ENCODE measurements at places on chromosomes 12 and 14.

DNA sequence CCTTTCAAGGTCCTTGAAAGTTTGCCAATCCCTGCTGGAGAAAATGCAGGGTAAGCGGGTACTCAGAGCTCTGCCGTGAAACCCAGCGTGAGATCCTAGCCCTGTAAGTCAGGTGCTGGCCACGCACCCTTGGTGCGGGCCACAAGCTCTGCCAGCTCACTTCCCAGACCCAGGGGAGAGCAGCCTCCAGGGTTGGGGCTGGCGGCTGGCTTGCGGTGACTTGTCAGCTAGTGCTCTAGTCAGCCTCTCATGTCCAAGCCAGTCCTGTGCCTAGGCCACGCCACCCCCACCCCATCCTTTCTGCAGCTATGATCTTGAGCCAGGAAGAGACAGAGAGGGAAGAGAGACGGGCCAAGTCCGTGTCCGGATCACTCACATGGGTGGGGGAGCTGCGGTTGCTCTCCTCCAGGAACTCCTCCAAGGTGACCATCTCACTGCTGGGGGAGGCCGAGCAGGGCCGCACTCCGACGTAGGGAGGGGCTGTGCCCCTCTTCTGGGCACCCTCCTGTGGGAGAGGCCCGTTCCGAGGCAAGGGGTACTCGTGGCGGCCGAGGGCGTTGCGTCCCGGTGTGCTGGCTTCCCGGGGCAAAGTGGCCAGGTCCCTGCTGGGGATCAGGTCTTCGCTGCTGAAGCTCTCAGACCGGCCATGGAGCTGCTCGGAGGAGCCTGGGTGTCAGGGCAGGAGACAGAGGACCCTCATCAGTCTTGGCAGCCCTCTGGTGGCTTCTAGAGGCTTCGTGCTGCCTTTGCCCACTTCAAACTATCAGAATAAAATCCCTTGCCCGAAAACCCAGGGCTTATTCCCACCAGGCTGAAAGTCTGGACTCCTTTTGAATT is 33.3 kb upstream of the GPR68 start:
- no peak for DNase-seq

DNA sequence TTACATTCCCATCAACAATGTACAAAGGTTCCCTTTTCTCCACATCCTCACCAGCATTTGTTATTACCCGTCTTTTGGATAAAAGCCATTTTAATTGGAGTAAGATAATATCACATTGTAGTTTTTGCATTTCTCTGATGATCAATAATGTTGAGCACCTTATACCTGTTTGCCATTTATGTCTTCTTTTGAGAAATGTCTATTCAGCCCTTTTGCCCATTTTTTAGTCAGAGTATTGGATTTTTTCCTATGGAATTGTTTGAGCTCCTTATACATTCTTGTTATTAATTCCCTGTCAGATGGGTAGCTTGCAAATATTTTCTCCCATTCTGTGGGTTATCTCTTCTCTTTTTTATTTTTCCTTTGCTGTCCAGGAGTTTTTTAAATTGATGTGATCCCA is 10.7 kb upstream of the OR8S1 start:
- no peak for DNase-seq

DNA sequence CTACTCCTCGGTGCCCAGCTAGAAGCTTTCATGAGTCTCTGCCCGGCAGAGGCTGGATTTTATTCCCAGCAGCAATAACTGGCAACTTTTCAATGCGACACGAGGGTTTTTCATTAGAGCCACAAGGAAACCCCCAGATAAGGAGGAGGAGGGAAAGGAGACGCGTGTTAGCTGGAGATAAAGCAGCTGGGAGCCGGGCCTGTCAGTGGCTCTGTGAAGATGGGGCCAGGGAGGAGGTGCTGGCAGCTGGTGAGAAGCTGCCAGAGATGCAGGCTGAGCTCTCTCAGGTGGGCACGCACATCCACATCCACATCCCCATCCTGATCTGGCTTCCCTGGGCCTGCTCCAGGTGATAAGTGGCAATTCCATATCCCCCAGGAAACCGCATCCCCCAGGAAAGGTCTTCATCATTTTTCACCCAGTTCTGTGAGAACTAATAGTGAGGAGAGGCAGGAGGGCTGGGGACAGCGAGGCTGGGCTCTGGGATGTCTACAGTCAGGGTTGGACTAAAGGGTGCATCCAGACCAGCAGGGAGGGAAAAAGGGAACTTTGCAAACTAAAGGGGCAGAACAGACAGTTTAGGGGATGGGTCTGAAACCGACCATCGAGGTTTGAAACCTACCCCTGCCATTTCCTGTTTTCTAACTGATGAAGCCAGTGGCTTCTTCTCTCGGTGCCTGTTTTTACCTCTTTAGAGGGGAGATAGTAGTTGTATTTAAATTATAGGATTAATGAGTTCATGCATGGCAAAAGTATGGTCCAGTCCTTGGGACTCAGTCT is 413.2 kb downstream of the DPF3 start:
- no peak for DNase-seq

DNA sequence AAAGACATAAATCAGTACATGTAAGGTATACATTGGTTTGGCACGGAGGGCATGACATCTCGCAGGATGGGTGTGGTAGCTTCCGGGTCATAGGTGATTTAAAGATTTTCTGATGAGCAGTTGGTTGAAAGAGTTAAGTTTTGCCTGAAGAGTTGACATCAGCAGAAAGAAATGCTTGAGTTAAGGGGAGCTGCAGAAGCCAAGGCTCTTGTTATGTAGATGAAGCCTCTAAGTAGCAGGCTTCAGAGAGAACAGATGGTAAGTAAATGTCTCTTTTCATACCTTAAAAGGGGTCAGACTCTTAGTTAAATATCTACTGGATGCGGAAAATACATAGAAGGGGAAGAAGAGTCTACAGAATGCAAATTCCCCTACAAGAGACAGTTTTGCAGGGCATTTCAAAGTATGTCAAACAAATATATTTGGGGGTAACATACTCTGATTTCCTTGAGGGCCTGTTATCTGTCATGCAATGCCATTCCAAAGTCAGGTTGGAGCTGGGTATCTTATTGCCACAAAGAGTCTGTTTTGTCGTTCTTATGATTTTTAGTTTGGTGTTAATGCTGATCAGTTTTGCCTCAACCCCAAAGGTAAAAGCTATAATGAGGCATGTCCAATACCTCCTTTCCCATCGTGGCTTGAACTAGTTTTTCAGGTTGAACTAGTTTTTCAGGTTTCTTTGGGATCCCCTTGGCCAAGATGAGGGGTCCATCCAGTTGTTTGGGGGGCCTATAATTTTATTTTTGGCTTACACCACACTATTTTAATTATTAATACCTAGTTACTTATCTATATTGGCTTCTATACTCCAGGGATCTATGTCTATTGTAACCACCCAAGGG is 67.0 kb downstream of the PTHLH start:
- DNase-seq = no peak

- DNase-seq = no peak
Observed at GRCh38 chr12:221736-222135, 7.8 kb upstream of the SLC6A12 start.

DNA sequence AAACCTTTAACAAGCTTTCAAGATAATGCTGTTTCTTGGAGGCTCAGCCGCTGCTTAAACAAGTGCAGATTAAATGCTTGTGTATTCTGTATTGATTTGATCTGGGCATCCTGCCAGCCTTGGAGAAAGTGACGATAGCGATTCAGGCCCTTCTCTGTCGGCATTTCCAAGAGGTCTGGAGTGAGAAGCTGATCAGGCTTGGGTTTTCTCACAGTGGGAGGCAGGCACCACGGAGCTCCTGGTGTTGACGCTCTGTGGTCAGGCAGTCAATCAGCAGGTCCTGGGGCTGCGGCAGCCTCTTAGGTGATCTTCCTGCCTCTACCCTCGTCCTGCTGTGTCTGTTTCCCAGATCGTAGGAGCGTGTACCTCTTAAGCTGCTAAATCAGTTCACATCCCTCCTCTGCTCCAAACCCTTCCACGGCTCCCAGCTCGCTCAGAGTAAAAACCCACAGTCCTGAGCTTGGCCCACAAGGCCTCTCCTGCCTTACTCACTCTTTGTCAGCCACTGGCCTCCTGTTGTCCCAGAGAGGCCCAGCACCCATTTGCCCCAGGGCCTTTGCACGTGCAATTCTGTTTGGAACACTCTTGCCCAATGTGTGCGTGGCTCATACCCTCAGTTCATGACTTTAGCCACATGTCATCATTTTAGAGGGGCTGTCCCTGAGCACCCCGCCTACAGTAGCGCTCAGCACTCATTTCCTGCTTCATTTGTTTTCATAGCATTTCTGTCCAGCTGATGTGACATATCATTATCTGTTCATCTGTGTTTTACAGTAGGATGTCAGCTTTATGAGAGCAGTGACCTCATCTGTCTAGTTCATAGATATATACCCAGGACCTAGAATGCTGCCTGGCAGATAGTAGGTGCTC is 155.4 kb downstream of the AACS start:
- DNase-seq = no peak

GRCh38 chr14:36751920-36752319 is 90.3 kb downstream of the PAX9 start:
- DNase-seq = no peak

GRCh38 chr12:1915082-1915968 is 3.1 kb downstream of the CACNA2D4 start:
- DNase-seq = no peak

DNA sequence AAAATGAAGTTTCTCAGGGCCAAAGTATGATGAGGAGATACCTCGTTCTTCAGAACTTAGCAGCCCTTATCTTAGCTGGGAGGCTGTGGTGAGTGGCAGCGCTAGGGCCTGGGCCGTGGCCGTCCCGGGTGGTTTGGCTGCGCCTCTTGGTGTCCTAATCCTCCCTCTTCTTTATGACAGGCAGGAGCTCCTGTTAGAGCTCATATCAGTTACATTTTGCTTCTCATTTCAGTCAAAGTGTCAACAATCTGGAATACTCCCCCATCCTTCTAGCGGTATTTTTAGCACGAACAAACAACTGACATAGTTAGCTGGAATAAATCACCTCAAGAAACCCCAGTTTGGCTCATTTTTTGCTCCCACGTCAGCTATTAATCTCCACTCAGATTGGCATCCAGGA is 188.8 kb downstream of the TTC7B start:
- DNase-seq = no peak

DNA sequence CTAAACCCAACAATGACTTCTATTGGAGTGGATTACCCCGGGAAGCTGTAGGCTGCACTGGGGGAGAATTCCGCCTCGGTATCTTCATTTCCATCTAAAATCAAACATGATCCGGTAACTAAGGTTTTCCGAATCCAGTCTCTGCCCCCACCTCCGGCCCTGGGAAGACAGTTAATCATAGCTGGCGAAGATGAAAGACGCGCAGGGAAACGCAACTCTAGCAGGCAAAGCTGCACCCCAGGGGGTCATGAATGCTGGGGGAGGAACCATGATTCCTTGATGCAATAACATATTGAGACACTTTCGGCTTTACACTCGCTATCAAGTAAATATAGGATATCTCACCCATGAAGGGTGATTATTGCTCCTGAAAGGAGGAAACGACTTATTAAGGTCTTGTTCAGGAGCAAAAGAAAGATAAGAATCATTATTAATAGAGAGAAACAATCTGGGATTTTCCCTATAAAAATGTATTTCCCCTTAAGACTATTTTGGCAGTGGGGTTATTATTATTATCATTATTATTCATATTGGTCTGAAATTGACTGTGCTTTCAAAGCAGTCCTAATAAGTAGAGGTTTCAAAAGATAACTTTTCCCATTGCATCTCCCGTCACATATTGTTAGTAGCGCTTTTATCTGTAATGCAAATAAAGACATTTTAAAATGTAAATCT is 614.9 kb downstream of the VRK1 start:
- no peak for DNase-seq

DNA sequence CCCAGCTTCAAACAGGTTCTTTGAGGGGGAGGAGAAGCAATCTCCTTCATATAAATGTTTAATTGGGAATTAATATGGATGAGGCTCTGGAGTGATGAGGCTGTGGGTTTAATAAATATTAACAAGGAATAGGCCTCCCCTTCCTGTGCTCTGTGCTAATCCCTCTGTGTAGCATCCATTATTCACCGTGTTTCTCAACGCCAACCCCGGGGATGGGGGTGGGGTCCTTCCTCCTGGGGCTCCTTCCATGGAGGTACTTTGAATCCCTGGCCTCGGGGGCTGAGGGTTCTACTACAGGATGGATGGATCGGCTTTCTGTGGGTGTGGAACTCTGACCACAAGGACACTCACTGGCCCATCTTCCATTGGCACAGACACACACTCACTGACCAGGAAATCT is 34.9 kb upstream of the TMEM179 start:
- DNase-seq = no peak

DNA sequence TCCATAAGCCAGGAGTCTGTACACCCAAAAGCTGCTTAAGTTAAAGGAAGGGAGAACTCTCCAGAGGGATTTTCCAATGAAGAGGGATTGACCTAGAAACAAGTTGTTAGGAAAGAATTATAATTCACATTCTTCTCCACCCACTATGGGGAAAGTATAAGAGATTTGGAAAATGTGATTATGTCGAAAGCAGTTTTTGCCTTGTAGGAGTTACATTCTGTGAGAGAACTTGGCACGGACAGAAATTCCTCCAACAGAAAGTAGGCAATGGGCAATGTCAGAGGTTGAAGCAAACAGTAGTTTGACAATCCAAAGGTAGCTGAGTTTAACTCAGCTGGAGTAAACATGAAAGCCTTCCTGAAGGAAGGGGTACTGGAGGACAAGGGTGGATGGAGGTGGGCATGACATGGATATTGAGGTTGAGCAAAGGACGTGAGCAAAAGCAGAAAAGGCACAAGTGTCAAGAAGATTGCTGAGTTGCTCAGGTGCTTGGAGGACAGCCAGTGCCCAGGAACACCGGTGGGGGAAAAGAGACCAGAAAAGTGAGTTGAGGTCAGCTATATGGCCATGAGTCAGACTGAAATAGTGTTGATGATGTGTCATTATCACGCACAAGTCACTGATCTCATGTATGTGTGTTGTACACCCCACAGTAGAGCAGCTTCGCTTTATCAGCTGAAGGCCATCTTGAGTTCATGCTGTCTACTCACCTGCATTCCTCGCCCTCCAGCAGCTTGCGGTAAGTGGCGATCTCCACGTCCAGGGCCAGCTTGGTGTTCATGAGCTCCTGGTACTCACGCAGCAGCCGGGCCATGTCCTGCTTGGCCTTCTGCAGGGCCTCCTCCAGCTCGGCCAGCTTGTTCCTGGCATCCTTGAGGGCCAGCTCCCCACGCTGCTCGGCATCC is 4.0 kb downstream of the KRT5 start:
- no peak for DNase-seq

GRCh38 chr12:49059299-49060171 is 1.1 kb downstream of the KMT2D start:
- DNase-seq = no peak

GRCh38 chr12:76270657-76271358 is 77.4 kb downstream of the BBS10 start:
- DNase-seq = no peak

GRCh38 chr12:32548691-32549281 is 130.3 kb upstream of the DNM1L start:
- no peak for DNase-seq

- DNase-seq = no peak
Observed at GRCh38 chr14:95126906-95127530, 30.3 kb downstream of the DICER1 start.

All from Panc1 (cell line).